Osteoblast (primary cell): ENCODE measurements at places on chromosomes 1 and 21. TPM values are rescaled to one million over a fixed set of nuclear protein-coding genes. Genes with fewer than 3 reads are reported as not detected.

- no peaks in the 10 kb centered on the region for H3K36me3 ChIP-seq
- no peak overlapping the region for H3K27ac ChIP-seq
- H3K27me3 ChIP-seq = peaks cover 9% of the 10 kb centered on the region
- peaks cover 6% of the 10 kb centered on the region for H3K4me1 ChIP-seq
These were observed 15.6 kb upstream of the VAMP3 start for GRCh38 chr1:7755448-7755847.

The TMPRSS15 gene
- total RNA-seq = not detected in 2 replicates

GRCh38 chr1:162562470-162562828, 927 bp downstream of the UAP1 start:
- peaks cover 37% of the 10 kb centered on the region for H3K4me1 ChIP-seq
- H3K27ac ChIP-seq = peak overlapping the region; percentile 89
- DNase-seq = peak; percentile 66

DNA sequence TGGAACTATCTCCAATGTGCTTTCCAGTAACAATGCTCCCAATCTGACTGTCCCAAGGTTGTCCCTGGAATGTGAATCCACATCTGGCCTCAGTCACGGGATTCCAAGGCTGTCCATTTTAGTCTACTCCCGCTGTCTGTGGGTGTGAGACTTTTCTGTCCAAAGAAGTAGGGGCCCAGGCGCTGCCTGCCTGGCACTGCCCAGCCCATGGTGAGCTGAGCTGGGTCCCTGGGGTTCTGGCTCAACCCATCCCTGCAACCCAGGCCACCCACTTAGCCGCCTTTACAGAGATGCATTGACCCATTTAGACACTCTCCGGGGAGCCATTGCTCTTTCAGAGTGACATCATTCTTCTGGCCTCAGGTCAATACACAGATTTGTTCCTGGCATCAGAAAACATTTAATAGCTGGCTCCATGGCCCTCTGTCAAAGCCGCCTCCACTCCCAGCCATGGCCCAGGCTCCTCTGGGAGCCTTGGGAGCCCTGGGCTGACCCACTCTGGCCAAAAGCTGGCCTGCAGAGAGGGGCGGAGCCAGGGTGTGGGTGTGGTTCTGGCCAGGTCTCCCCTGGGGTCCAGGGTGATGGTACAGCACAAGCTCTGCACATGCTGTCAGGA, 47.2 kb upstream of the PAX7 start:
- H3K4me3 ChIP-seq = no peak overlapping the region
- H3K27ac ChIP-seq = no peak overlapping the region
- no peak for DNase-seq
- H3K36me3 ChIP-seq = no peaks in the 10 kb centered on the region

DNA sequence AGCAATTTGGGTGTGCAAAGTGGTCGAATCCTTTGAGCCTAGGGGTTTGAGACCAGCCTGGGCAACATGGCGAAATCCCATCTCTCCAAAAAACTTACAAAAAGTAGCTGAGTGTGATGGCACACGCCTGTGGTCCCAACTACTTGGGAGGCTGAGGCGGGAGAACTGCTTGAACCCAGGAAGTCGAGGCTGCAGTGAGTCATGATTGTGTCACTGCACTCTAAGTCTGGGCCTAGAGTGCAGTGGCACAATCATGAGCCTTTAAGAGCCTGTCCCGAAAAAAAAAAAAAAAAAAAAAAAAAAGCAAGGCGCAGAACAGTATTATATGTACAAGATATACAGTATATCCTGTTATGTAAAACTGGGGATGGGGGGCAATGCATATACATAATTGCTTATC, 25.1 kb upstream of the HTR1D start:
- H3K4me3 ChIP-seq = no peak overlapping the region
- no peak for DNase-seq
- no peaks in the 10 kb centered on the region for H3K27me3 ChIP-seq
- no peaks in the 10 kb centered on the region for H3K36me3 ChIP-seq
- H3K27ac ChIP-seq = no peak overlapping the region

The TPTE gene
- total RNA-seq = not detected in 2 replicates

DNA sequence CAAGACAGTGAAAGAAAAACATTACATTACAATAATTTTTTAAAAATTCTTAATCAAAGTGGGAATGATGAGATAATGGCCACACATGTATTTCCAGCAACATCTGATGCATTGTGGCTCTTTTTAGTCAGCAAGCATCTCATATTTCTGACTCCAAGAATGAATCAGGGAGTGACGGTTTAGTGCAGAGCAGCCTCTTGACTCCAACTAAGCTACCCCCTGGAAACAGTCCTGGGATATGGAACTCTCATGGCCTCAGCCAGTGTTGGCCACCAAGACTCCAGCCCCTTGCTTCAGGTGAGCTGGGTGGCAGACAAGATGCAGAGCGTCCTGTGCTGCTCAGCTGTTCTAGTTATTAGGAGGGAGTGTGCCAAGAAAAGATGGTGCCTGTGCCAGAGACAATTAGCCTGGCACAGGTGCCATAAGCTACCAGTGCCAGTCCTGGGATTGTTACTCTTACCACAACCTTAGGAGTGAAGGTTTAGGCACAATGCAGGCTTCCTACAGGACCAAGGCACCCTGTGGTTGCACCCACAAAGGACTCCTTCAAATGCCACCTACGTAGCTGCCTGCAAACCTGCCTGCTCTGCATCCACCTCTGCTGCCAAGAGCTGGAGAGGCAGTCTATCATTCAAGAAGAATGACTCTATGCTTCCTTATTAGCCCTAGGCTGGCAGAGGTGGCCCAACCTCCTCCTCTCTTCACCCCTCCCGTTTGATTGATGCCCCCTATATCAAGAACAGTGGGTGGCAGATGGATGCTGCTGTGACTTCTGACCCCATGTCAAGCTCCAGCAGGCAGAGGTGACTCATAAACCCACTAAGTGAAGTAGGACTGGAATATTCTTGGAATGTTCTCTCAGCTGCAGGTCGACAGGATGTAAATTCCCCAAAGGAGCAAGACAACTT, 6.0 kb upstream of the SEC16B start:
- no peaks in the 10 kb centered on the region for H3K27me3 ChIP-seq
- H3K4me3 ChIP-seq = no peak overlapping the region
- peak overlapping the region; percentile 45 for H3K27ac ChIP-seq
- no peak for DNase-seq

DNA sequence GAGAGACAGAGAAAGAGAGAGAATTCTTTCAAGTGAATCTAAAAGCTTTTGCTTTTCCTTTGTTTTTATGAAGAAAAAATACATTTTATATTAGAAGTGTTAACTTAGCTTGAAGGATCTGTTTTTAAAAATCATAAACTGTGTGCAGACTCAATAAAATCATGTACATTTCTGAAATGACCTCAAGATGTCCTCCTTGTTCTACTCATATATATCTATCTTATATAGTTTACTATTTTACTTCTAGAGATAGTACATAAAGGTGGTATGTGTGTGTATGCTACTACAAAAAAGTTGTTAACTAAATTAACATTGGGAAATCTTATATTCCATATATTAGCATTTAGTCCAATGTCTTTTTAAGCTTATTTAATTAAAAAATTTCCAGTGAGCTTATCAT, 117.6 kb downstream of the PTPRC start:
- no peak overlapping the region for H3K4me3 ChIP-seq
- no peak overlapping the region for H3K27ac ChIP-seq
- no peaks in the 10 kb centered on the region for H3K36me3 ChIP-seq
- H3K27me3 ChIP-seq = no peaks in the 10 kb centered on the region
- H3K4me1 ChIP-seq = no peaks in the 10 kb centered on the region
- DNase-seq = no peak

- DNase-seq = no peak
- H3K4me3 ChIP-seq = no peak overlapping the region
- no peaks in the 10 kb centered on the region for H3K36me3 ChIP-seq
- no peaks in the 10 kb centered on the region for H3K27me3 ChIP-seq
These were observed 104.2 kb downstream of the SIM2 start for GRCh38 chr21:36803051-36803645.

- no peaks in the 10 kb centered on the region for H3K36me3 ChIP-seq
- no peaks in the 10 kb centered on the region for H3K27me3 ChIP-seq
- no peaks in the 10 kb centered on the region for H3K4me1 ChIP-seq
These were observed 27.4 kb upstream of the COQ8A start for GRCh38 chr1:226912587-226913176.

DNA sequence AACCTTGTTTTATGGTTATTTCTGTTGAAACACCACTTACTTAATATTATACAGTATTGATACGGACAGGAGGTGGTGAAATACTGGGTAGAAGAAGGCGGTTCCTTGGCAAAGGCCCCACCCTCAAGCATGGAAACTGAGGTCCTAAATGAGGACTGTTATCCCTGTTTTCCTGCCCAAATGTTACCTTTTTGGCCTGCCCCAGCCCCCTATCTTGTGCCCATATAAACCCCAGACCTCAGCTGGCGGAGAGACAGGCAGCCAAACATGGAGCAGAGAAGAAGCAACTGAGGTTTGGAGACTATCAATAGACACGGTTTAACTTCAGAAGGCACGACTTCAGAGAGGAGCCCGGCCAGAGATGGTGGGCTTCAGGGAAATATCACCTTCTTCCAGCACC, 640.1 kb downstream of the PTPRU start:
- H3K4me3 ChIP-seq = no peak overlapping the region
- H3K4me1 ChIP-seq = no peaks in the 10 kb centered on the region
- no peaks in the 10 kb centered on the region for H3K36me3 ChIP-seq
- no peak for DNase-seq
- no peaks in the 10 kb centered on the region for H3K27me3 ChIP-seq

The FBXO2 gene
- 0.29 and 0.36 TPM in 2 replicates for total RNA-seq

The SPATA6 gene
- 7.6 and 9.7 TPM in 2 replicates for total RNA-seq

DNA sequence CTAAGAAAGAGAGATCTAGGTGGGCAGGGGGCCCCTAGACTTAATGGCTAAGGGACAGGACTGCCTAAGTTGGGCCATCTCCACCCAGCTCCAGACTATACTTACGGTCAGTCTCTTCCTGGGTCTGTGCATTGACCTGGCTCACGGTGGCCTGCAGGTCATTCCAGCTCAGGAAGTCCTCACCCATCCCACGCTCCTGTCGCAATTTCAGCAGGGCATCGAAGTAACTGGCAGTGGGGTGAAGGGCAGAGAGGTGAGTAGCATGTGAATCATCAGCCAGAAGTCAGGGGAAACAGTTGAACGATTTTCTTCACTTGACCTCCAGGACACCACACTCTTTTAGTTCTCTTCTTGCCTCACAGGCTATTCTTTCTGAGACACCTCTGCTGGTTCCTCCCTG, 20.5 kb downstream of the IQGAP3 start:
- peaks cover 8% of the 10 kb centered on the region for H3K4me1 ChIP-seq
- H3K27ac ChIP-seq = peak overlapping the region; percentile 35
- H3K4me3 ChIP-seq = no peak overlapping the region
- peaks cover 49% of the 10 kb centered on the region for H3K36me3 ChIP-seq
- DNase-seq = no peak

DNA sequence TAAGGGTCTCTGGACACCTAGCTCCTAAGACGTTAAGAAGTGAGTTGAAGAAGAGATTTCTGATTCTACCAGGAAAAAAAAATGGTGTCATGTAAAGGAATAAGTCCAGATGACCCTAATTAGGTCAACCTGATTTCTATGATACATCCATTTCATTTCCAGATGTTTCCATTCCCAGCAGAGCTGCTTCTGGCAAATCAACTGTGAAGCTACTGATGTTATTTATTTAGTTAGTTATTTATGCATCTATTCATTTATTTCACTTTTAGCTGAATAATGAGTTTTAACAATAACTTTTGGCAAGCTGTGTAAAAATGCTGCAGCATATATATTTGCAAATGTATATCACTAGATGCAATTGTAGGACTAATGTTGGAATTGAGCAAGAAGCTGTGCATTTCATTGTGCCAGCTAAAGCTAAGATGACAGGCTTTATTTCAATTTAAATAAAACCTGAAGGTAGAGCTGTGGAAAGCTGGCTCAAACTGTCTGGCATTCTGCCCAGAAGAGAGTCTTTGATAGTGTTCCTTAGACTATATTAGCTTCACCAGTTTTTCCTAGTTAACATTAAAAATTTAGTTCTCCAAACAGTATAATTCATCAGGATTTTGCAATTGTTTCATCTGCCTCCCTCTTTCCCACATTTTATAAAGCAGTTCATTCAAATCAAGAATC, 1164.4 kb upstream of the ADGRL4 start:
- no peaks in the 10 kb centered on the region for H3K36me3 ChIP-seq
- H3K27ac ChIP-seq = no peak overlapping the region
- H3K27me3 ChIP-seq = no peaks in the 10 kb centered on the region
- no peak overlapping the region for H3K4me3 ChIP-seq

- H3K4me1 ChIP-seq = no peaks in the 10 kb centered on the region
- H3K27ac ChIP-seq = no peak overlapping the region
- DNase-seq = no peak
- H3K36me3 ChIP-seq = no peaks in the 10 kb centered on the region
These were observed 573 bp downstream of the TRIM63 start for GRCh38 chr1:26066857-26067256.

- H3K4me1 ChIP-seq = no peaks in the 10 kb centered on the region
- H3K27me3 ChIP-seq = peaks cover 8% of the 10 kb centered on the region
- H3K27ac ChIP-seq = no peak overlapping the region
- H3K4me3 ChIP-seq = no peak overlapping the region
These were observed 21.3 kb downstream of the ACTL8 start for GRCh38 chr1:17776426-17776825.

The PARS2 gene
- total RNA-seq = 6.2 and 7.4 TPM in 2 replicates
